Brain pericyte (primary cell): ENCODE measurements at places on chromosomes 6 and 20.

DNA sequence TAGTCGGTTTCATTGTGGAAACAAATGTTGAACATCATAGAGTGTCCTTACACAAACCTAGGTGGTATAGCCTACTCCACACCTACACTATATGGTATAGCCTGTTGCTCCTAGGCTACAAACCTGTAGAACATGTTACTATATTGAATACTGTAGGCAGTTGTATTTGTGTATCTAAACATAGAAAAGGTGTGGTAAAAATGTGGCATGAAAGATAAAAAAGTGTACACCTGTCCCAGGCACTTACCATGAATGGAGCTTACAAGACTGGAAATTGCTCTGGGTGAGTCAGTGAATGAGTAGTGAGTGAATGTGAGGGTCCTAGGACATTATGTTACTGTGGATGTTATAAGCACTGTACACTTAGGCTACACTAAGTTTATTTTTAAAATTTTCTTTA lies 103.0 kb downstream of the ZFAND3 start:
- no peak for DNase-seq

DNA sequence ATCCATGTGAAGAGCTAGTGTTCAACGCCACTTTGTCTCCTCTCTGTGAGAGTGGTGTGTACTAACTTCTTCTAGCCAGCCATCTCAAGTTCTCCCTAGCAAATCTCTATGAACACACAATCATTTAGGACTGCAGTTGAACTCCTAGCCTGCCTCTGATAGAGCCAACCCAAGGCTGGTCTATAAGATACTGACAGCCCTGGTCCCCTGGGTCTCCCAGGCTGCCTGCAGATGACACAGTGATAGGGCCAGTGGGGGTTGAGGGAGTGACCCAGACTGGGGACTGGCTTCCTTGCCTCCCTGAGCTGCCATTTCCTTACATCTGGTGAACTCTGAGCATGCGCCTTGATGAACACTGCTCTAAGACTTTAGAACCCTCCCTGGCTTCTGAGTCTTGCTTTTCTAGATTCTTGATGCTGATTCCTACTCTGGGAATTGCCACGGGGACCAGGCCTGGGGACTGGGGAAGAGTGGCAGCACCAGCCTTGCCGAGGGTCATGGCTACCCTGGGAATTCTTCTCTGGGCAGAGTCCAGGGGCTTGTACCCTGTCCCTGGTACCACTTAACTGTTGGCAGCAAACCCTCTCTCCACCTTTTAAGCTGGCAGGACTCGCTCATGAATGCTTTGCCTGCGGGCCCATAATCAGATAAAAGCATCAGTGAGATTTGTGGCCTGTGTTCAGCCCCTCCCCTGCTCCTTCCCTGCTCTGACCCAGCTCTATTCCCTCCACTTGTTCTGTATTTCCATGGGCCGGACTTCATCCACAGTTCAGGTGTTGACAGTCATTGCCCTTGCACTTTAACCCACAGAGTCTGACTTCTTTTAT lies 130.8 kb upstream of the CHD6 start:
- DNase-seq, result no peak

DNA sequence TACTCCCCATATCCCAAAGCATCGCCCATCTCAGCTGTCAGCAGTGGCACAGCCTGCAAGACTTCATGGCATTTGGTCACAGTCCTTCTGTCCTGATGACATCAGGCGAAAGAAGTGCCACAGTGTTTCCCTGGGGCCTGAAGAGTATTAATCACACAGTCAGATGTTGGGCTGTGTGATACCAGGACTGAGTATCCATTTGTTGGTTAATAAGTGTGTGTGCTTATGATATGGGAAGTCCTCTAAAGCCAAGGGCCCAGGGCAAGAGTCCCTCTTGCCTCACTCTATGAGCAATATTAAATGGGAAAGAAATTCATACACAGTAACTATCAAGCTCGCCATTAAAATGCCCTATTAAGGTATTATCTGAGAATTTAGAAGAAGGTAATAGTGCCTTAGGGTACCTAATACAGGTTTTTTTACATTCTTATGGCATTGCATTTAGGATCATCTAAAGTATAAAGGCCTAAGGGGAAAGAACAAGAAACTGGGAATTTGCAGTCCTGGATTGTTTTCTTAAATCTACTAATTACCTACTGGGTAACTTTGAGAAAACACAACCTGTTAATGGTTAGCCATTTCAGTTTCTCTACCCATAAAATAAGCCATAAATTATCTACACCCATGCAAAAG lies 204.1 kb upstream of the PREP start:
- no peak for DNase-seq

DNA sequence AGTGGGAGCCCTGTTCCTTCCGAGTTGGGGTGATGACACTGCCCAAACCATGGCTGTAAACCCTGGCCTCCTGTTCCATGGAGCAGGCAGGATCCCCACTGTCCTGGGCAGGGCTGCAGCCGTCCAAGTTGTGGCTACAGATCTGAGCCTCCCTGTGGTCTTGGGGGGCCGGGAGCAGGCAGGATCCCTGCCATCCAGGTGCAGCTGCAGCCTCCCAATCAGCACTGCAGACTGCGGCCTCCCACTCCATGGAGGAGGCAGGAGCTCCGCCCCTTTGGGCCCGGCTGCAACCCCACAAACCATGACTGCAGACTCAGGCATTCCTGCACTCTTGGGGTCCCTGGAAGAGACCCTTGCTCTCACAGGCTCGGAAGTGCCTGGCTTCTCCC lies 872.1 kb upstream of the GJE1 start:
- no peak for DNase-seq

DNA sequence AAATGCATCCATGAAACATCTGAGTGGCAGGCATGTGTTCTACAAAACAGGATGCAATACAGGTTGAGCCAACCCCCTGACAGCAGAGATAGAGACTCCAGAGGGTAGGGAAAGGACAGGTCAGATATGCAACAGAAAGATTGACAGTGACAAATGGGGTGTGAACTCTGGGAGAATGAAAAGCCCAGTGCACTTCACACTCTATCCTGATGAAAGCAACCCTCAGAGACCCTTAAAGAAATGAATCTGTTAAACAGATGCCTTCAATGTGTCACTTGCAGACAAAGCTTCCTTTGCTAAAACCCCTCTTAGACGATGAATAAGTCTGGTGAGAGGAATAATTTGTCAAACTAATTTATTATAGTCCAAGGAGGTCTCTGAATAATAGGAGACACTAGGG lies 89.9 kb downstream of the RFPL4B start:
- no peak for DNase-seq

DNA sequence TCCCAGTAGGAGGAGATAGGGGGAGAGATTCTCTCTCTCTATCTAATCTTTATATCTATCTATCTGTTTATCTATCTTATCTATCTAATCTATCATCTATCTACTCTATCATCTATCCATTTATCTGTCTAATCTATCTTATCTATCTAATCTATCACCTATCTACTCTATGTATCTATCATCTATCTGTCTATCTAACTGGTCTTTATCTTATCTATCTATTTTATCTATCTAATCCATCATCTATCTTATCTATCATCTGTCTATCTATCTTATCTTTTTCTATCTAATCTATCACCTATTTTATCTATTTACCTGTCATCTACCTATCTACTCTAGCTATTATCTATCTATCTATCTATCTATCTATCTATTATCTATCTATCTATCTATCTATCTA lies 109.4 kb downstream of the FNDC1 start:
- DNase-seq, result no peak

GRCh38 chr6:107318100-107318736 lies 141.1 kb downstream of the PDSS2 start:
- no peak for DNase-seq

DNA sequence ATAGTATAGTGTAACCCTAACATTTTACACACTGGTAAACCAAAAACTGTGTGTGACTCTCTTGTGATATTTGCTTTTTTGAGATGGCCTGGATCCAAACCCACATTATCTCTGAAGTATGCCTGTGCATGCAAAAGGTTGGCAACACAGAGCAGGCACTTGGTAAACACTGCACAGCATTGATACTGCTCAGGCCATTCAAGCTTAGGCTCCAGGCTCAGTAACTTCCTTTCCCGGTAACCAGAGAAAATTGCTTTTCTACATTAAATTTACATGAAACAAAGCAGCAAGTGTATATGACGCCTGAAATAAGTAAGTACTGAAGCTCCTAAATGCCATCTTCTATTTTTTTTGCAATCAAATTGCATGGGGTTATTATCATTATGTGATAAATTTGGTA lies 205.7 kb downstream of the EPM2A start:
- DNase-seq, result no peak

GRCh38 chr6:124470803-124471202 lies 491.4 kb upstream of the RNF217 start:
- DNase-seq, result no peak

DNA sequence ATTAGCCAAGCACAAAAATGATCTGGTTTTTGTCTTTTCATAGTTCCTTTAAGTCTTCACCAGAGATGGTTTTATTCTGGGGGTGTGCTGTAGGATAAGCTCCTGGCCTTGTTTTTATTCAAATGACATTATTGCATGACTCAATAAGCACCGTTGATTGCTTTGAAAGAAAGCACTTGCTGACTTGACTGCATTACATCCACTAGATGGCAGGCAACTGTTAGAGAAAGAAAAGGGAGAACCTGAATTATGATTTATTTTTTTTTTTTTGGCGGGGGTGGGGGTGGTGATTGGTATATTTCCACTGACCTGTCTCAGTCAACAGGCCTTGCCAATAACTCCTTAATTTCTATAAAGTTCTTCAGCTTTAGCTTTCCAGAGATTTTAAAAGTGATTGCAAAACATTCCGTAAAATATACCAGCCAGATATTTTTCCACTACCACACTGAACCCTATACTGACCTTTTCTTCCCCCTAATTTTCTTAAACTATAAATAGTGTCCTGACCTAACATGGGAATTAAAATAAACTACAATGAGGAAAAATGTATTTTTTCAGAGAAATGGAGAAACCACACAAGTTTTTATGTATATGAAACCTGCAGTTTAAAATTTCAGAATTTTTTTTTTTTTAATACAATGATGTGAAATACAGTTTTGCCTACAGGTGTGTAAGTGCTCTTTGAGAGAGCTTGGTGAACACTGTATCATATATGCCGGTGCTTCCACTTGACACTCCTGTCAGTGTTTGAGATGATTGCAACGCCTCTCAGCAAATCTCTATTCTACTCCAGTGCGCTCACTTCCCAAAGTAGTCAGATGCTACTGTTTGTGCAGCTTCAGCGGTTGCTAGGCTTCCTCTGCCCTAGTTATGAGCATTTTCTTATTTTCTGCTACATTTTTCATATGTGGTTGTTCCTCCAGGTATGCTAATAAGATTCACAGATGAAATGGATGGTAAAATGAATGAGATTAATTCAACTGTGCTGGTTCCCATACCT lies 274.3 kb downstream of the CD109 start:
- no peak for DNase-seq

GRCh38 chr20:3413393-3413889 lies 6.0 kb upstream of the DNAAF9 start:
- DNase-seq, result no peak

GRCh38 chr6:56624046-56624727 lies 18.5 kb downstream of the DST start:
- DNase-seq, result no peak

GRCh38 chr6:40710626-40711330 lies 123.6 kb upstream of the LRFN2 start:
- DNase-seq, result no peak

DNA sequence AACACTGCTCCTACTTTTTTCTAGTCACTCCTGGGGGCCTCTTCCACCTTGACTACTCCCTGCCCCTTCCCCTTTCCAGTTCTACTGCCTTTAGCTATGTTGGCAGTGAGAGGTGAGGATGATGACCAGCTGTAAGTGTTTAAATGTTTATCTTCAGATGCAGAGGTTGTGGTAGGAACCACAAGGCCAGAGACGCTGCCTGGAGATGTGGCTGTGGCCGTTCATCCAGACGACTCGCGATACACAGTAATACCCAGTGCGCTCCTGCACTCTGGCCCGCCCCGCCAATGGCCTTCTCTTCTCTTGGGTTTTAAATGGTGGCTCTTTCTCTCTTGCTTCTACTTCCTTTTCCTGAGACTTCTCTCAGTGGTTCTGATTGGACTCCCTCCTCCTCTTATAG lies 4.6 kb downstream of the VARS2 start:
- no peak for DNase-seq

DNA sequence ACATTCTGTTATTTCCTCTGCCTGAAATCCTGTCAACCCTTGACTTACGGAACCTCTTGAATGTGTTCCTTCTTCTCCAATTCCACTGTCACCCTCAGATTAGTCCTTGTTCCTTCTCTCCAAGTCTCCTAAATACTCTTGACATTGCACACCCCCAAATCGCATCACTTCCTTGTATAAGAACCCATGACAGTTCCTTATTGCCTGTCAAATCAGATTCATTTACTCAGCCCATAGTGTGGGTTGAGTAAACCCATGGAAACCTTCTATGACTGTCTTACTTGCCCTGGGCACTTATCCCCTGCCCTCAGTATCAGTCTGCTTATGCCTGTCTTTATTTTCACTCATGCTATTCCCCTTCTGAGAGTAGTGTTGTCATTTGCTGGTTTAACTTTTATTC lies 40.5 kb downstream of the ARMC2 start:
- no peak for DNase-seq

DNA sequence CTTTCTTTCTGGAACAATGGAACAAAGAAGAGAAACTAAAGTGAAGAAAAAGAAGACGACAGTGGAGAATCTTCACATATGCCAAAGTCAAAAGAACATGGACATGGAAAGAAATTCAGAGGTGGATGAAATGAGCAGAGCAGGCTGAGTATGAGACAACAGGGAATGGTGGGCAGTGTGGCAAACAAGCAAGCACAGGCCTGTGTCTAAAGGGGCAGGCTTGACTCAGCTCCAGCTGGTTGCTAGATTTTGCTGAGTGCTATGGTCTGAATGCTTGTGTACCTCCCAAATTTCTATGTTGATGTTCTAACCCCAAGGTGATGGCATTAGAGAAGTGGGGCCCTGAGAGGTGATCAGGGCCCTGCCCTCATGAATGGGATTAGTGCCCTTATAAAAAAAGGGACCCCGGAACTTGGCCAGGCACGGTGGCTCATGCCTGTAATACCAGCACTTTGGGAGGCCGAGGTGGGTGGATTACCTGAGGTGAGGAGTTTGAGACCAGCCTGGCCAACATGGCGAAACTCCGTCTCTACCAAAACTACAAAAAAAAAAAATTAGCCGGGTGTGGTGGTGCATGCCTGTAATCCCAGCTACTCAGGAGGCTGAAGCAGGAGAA lies 49.6 kb downstream of the ZMYND8 start:
- DNase-seq, result no peak

DNA sequence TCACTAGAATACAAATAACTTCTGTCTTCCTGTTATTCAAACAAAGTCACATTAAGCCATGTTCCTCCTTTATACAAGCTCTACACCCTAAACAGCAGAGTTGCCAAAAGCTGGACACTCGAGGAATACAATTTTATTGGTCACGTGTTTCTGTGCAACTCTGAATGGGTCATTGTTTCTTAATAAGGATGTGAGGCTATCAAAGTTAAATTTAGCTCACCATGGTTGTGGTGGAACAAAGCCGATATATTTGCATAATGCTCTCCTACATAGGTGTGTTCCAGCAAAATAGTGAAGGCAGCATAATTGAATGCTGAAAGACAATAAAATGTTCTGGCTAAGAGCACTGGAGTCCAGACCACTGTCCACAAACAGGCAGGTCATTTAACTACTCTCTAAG lies 36.9 kb upstream of the CD2AP start:
- DNase-seq, result no peak

- no peak for DNase-seq
Measured at GRCh38 chr20:1856424-1856823, 38.8 kb upstream of the SIRPA start.
